ENCODE measurements at places on chromosomes 11 and 22. TPM values are rescaled to one million over a fixed set of nuclear protein-coding genes. Genes with fewer than 3 reads are reported as not detected.

The RHOG gene
- total RNA-seq: 53.5 TPM

GRCh38 chr22:23533771-23534191 lies 46.3 kb downstream of the IGLL1 start:
- peak; percentile 23 for DNase-seq

DNA sequence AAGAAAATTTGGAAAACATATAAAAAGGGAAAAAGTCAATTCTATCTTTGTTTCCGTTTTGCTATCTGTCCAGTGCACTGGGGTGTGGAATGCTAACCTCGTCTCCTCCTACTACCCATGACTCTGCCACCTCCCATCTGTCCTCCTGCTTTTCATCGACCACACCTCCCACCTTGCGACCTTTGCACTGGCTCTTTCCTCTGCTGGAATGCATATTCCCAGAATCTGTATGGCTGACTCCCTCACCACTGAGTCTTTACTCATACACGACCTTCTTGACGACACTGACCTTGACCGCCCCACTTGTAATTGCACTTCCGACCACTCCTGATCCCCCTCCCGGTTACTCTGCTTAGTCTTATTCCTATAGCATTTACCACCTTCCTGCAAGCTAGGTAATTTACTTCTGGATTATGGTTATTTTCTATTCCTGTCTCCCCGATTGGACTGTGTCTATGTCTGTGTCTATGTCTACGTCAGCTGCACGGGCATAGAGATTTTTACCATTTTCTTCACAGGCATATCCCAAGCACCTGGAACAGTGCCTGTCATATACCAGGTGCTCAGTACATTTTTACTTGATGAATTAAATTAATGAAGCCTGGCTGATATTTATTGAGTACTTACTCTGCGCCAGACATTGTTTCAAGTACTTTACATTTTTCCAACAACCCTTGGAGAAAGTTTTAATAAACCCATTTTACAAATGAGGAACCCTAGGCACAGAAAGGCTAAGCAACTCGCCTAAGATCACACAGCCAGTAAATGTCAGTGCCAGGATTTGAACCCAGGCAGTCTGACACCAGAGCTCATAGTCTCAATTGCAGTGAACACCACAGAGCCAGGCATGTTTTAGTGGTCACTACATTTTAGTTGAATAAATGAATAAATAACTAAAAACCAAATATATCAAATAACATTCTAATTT lies 89.3 kb upstream of the SLC22A12 start:
- no peak for DNase-seq

DNA sequence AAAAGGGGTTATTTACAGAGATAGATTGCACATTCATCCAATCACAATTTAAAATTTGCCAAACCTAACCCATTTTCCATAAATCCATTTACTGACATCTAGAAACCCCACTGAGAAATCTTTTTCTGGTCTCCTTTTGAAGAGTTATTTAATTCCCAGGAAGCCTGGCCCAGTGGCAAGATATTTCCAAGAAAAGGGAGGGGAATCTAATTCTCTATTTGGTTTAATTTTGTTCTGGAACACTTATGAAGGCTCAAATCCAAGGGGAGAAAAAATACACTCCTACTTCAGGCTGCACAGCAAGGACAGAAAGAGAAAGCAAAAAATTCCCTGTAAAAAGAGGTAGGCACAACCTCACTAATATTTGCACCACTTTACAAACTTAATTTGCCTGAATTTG lies 88.2 kb upstream of the LDLRAD3 start:
- no peak for DNase-seq

DNA sequence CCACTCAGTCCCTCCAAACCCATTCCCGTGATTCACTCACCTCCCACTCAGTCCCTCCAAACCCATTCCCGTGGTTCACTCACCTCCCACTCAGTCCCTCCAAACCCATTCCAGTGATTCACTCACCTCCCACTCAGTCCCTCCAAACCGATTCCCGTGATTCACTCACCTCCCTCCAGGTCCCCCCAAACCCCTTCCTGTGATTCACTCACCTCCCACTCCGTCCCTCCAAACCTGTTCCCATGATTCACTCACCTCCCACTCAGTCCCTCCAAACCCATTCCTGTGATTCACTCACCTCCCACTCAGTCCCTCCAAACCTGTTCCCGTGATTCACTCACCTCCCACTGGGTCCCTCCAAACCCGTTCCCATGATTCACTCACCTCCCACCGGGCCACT lies 639.6 kb downstream of the BRD1 start:
- DNase-seq: no peak

DNA sequence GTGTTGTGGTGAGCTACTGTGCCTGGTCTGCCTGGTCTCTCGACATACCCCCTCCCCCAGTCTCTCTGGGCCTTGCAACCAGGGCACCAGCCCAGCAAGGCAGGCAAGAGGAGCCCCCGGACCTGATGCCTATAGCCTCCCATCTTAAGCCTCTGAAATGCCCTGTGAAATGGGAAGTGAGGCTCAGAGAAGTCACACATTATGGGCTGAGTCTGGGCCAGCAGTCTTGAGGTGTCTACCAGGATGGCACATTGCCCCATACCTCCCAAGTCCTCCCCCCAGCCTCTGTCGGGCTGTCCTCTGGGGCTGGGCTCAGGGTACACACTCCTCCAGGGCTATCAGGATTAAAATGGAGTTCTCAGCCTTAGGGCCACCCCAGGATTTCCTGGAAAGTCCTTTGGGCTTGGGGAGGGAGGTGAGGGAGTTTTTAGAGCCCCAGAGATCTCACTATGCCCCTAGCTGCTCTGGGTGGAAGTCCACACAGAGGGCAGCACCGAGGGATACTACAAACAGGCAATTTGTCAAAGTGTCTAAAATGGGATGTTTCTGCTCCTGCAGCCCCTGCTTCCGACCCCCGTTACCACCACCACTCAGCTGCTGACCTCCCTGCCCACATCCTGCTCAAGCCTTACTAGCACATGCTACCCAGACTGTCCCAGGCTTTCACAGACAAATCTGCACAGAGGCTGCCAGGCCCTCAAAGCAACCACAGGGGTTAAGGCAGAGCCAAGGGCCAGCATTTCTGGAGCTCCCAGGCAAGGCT lies 3.1 kb upstream of the SH3BP1 start:
- DNase-seq: no peak

DNA sequence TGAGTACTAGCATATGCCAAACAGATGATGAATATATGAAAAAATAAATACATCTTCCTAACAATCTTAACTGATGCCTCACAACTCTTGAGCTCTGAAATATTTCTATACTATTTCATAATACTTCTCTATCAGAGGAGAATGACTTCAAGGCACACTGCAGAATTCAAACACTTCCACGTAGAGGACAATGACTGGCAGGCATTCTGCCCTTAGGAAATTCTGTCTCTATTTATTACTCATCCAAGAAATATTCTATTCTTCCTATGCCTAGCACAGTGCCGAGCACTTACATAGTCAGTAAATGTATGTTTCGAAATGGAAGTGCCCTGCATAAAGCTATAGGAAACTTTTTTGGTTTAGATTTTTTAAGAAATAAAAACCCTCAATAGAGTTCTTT lies 809.1 kb downstream of the DLG2 start:
- no peak for DNase-seq

The CCDC116 gene
- 0.30 TPM for total RNA-seq

The KRTAP5-1 gene
- not detected for total RNA-seq

GRCh38 chr11:87859636-87860035 lies 315.6 kb downstream of the RAB38 start:
- no peak for DNase-seq

DNA sequence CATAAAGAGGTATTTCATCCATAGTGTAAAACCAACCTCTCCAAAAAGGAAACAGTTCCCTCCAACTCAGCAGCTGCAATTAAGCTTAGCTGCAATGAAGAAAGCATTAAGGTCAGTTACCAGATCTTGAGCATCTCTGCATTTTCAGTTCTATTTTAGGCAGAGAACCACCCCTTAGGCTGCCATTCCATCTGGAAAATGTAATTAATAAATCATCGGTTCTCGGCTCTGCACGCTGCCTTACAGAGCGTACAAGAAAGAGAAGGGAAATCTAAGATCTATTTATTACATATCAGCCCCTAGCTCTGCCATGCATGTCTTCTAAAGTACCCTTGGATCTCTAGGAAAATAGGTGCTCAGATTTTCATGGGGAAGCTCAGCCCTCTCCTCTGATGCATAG lies 71.5 kb downstream of the RCN1 start:
- DNase-seq: no peak

GRCh38 chr22:39318507-39319283 lies 728 bp downstream of the RPL3 start:
- no peak for DNase-seq

GRCh38 chr11:58788355-58789023 lies 56.0 kb downstream of the GLYATL2 start:
- no peak for DNase-seq

DNA sequence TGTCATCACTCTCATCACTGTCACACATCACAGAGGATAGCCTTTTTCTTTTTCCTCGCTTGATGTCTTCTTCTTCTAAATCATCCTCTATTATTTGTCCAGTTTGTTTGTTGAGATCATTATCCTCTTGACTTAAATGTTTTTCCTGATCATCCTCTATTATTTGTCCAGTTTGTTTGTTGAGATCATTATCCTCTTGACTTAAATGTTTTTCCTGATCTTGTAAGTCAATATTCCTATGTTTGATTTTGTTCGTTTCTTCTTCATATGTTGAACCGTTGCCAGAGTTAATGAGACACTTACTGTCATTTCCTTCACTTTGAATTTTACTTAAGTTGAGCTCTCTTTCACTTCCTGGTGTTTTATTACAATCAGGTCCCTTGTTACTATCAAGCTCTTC lies 5.6 kb downstream of the CCDC82 start:
- DNase-seq: no peak

- DNase-seq: peak; percentile 54
These were observed 208.8 kb downstream of the TBC1D22A start for GRCh38 chr22:46971099-46971763.

DNA sequence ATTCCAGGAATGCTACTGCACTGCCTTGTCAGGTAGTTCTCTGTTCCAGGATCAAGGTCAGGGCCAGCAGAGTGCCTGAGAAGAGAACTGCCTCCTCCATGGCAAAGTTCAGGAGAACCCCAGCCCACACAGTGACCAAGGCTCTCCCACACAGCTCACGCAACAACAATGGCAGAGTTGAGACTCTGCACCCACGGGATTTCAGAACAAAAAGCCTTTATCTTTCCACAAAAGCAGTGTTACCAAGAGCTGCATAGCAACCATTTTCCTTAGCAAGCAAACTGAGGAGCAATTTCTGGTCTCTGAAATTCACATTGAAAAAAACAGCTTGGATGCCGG lies 11.1 kb downstream of the PLAAT3 start:
- no peak for DNase-seq

DNA sequence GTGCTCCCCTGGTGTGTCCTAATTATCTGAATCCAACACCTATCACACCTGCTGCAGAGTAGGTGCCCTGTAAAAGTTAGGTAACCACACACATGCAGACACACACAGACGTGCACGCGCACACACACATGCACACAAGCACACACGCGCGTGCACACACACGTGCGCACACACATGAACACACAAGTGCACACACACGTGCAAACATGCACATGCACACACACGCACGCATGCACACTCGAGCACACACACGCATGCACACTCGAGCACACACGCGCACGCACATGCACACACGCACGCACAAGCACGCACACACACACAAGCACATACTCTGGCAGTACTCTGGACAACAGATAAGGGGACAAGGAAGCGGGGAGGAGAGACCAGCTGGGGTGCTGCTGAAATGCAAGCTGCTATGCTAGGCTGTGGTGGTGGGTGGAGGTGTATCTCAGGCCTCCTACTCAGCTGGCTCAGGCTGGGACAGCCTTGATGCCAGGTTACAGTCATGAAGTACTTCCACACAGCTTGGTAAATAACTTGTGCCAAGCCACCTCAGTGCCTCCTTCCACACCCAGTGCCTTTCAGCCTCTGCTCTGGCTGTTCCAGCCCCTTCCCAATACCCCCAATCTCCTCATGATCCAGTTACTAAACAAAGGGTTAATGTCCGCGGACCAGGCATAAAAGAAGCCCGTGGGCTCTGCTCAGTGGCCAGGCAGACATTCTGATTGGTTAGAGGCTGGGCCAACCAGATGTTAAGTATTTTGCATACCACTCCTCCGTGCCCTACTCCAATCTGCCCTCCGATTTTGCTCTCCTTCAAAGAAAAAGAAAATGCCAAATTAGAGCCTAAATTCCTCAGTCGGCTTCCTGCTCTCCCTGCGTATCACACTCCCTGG lies 374.1 kb downstream of the TENM4 start:
- DNase-seq: no peak

GRCh38 chr22:46269564-46269963 lies 1.8 kb downstream of the TTC38 start:
- no peak for DNase-seq

DNA sequence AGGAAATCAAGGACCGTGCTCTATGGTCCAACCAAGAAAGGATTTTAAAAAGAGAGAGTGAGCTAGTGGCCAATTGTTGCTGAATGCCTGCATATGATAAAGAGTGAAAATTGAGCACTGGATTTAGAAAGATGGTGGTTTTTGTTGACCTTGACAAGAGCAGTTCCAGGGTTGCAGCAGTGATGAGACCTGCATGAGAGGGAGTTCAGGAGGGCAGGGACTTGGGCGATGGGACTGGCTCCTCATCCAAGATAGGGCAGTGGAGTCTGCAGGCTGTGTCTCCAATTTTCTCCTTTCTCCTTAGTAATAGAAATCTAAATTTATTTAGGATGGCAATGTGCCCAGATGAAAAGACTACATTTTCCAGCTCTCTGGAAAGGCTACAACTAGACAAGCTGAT lies 94.0 kb upstream of the B3GAT1 start:
- DNase-seq: no peak

The LRRC32 gene
- 44.6 TPM for total RNA-seq

DNA sequence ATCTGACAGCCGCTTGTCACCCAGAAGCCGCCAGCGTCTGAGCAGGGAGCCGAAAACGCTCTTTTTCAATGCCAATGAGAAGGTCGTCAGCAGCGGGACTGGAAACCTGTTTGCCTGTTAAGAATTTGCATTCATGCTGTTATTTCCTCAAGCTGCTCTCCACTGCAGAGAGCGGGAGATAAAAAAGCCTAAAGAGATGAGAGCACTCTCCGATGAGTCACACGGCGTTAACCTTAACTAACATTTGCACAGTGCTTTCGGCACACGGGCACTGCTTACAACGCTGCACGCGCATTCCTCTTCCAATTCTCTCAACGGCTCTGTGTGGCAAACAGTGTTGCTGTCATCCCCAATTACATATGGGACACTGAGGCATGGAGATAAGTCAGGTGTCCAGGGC lies 40.0 kb upstream of the RTL6 start:
- DNase-seq: no peak

DNA sequence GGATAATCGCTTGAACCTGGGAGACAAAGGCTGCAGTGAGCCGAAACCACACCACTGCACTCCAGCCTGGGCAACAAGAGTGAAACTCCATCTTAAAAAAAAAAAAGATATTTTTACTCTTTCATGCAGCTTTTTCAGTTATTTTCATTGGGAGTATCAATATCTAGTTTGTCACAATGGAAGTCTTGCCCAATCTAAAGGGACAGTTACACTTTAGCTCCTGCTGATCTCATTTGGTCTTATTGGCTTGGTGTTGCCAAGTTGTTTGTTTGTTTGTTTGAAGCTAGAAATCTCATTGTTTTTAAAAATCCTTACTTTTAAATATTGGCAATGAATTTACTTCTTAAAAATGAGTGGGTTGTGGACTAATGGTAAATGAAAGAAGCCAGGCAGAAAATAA lies 24.7 kb downstream of the CEP295 start:
- DNase-seq: no peak

All from heart left ventricle (tissue), 16 donors.